ENCODE measurements at places on chromosomes 12 and 14.

- DNase-seq: no peak
Observed at GRCh38 chr12:12230275-12230674, 36.6 kb downstream of the LRP6 start.

GRCh38 chr12:131197490-131197889 is 243.8 kb downstream of the ADGRD1 start:
- DNase-seq: no peak

DNA sequence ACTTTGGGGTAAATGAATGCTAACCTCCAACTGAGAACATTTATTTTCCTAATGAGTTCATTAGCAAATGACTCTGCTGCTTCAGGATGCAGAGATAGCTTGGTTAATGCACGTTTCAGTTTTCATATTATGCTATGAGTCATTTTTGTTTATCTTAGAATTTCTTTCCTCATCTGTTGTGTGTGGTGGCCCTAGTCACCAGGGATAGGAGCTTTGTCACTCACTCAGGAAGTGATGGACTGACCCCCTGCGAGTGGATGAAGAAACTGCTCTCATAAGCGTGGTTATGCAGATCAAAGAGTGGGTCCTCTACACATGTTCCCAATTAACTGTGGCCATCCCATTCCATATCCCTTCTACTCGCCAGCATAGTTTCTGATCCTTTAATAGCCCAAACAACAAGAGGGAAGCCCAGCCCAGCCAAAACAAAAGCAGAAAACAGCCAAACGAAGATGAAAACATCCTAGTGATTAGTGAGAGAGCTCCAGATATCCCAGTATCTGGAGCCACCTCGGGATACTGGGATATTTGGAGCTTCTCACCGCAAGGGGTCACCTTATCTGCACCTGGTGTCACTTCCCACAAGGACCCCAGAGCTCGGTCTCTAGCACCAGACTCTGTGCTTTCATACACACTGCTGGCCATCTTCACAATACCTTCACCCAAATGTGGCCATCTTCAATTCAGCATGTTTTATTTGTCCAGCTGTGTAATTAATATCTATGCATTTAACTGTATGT is 8.6 kb downstream of the TC2N start:
- no peak for DNase-seq

- no peak for DNase-seq
Observed at GRCh38 chr14:50697659-50698290, 29.7 kb upstream of the SAV1 start.

- no peak for DNase-seq
Observed at GRCh38 chr14:59316151-59316830, 127.8 kb downstream of the DAAM1 start.

DNA sequence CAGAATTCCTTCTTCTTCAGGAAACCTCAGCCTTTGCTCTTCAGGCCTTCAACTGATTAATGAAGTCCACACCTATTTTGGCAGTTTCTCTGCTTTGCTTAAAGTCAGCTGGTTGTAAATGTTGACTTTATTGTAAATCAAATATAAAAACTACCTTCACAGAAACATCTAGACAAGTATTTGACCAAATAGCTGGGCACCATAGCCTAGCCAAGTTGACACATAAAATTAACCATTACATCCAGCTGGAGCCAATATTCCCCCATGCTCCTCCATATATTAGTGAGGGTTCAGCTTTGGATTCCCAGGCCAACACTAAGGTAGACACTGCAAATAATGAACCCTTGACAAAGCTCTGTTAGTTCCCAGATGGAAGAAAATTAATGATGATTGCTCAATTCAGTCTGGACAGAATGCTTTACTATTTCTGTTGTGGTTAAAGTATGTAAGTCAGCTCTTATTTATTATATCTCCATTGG is 125.5 kb downstream of the ZFP36L1 start:
- no peak for DNase-seq

DNA sequence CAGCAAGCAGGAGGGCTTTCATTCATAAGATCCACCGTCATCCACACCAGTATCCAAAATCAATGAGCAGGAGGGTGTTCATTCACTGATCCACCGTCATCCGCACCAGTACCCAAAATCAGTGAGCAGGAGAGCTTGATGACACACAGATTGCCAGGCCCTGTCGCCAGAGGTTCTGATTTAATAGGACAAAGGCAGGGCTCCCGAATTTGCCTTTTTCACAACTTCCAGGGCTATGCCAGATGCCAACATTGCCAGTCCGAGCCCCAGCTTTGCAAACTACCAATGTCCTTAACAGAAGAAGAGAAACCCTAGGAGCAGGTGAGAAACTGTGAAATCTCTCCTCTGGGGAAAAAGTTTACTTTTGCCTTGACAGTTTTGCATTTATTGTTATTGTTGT is 115.0 kb downstream of the SLC15A4 start:
- no peak for DNase-seq

GRCh38 chr12:27554421-27555186 is 30.6 kb downstream of the PPFIBP1 start:
- DNase-seq: peak; percentile 95

All from foreskin melanocyte (primary cell).